ENCODE measurements at places on chromosomes 4 and X. TPM values are rescaled to one million over a fixed set of nuclear protein-coding genes. Genes with fewer than 3 reads are reported as not detected.

GRCh38 chr4:2469192-2469984, 482 bp downstream of the RNF4 start:
- DNase-seq, result peak; percentile 36

The PDCL2 gene
- not detected for total RNA-seq

DNA sequence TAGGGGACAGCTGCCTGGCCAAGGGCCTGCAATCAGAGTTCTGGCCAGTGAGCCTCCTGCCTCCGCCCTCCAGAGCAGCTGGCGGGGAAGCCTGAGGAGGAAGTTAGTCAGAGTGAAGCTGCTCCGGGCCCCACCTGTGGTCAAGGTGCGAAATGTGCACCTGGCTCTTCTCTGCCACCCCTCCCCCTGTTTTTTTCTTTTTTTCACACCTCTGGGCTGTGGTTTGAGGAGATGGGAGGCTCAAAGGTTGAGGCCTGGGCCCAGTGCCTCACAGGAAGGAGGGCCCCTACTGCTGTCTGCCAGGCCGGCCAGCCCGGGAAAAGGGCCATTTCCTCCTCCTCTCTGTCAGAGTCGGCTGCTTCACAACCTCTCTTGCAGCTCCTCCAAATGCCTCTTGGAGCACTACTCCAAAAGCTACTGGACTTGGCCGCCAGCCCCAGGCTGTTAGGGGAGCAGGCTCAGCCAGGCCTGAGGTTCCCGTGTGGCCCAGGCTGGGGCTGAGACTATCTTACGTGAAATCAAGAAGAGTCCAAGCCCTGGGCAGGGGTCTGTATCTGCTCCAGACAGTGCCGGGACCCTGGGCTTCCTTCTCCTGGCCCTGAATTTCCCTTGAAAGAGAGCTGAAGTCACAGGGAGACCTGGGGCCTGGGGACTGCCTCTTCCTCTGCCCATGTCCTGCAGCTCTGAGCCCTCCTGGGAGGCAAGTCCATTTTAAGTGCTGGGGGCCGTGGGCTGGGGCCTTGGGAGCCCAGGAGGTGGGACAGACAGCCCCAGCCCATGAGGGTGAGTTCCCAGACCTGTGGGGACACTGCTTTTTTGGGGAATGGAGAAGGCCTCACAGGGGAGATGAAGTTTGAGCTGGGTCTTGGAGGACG, 4.5 kb upstream of the CXCR3 start:
- DNase-seq, result peak; percentile 44

DNA sequence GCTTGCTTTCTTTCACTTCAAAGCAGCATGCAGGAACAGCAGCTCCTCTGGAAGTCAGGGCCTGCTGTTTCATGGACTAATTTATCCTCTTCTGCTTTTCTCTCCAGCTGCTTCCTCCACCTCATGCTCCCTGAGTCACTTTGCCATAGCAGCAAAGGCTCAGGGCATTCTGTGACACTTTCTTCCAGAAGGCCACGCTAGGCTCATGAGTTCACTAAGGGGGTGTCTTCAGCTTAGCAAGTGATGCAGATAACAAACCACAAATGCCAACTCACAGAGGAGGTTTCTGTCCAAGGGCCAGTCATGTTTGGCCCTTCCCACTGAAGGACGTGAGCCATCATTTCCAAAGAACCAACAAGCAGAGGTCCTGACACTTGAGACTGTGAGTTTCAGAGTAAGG, 200.2 kb downstream of the ADGRA3 start:
- peak; percentile 73 for DNase-seq

DNA sequence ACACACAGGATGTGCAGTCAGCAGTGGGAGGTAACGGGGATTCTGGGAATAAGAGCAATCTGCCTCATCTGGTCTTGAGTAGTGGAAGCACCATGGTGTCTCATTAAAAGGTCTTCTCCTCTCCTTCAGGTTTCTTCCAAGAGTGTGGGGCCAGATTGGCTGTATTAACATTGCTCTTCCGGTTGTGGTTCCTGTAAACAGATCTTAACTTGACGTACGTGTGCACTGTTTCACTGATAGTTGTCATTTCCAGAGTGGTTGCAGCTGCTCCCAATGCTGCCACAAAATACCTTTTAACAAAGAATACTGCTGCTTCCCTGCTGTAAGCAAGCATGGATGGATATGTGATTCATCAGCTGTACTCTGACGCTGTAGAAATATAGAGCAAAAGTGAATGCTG, 1443.4 kb upstream of the TENM3 start:
- no peak for DNase-seq

- DNase-seq, result no peak
These were observed 6.4 kb downstream of the DYNLT3 start for GRCh38 chrX:37840931-37841330.

DNA sequence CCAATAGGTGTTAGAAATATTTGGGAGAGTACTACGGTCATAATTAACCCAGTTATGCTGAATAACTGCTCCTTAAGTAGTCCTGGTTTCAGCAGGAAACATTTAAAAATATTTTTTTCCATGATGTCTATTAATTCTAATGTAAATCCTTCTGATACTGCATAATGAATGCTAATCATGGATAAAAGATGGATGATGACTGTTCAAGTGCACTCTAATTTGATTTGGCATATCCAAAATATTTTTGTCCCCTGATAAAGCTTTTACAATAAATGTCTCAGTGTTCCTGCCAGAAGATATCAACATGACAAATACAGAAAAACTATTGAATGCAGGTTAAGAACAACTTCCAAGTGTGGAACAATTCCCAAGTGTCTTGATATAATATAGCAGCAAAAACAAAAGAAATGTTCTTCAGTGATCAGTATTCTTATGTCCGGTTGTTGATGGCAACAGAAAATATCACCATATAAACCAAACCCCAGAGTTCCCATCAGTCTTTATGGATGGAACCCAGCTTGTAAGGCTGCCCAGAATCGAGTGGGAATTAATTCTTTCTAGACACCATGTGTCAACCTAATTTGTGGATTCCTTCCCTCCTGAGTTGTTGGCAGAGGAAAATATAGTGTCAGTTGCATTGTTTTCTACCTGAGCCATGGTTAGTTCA, 205.4 kb upstream of the GK2 start:
- DNase-seq, result no peak

The CDS1 gene
- 1.5 TPM for total RNA-seq

The CXCL8 gene
- 12.9 TPM for total RNA-seq

GRCh38 chrX:110097920-110098319, 95.0 kb downstream of the TMEM164 start:
- no peak for DNase-seq

The LEF1 gene
- 27.7 TPM for total RNA-seq

The AVPR2 gene
- total RNA-seq, result not detected

DNA sequence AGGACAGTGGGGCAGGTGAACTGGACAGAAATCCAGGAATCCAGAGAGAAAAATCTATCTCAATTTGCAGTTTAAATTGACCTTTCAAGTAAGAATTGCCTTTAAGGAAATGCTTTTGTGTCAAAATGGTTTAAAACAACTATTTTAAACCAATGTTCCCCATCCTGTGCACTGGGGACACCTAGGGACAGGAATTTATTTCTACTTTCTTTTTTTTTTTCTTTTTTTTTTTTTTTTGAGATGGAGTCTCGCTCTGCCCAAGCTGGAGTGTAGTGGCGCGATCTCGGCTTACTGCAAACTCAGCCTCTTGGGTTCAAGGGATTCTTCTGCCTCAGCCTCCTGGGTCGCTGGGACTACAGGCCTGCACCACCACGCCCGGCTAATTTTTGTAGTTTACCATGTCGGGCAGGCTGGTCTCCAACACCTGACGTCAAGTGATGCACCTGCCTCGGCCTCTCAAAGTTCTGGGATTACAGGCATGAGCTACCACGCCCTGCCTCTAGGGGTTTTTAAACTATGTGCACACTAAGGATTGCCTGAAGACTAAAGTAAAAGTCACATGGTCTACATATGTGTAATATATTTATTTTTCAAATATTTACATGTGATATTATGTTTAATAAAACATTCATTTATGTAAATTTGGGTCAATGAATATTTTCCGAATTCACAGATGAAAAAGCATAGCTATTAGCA, 1213.4 kb downstream of the STIM2 start:
- no peak for DNase-seq

The RAI2 gene
- total RNA-seq, result not detected

DNA sequence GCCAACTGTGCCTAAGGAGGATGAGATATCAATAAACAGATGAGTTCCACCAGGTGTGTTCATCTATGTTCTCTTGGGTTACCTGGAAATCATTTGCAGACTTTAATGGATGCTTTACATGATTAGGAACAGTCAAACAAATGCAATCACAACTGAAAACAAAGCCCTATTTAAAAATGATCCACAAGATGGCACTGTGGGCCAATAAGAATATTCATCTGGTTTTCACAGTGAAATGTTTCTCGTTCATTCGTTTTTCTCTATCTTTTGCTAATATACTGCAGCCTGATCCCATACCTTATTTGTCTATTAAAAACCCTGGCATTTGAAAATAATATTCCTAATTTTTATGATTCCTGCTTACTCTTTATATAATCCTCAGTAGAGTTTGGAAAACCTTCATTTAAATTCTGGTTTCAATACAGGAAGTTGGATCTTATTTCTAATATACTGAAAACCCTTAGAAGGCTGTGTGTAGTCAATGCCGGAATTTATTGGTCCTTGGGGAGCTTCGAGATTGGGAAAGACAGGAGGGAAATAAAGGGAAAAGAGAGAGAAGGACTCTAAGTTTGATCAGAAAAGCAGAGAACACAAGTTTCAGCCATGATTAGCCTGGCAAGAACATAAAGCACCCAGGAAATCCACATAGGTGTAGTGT, 63.8 kb upstream of the TAPT1 start:
- peak; percentile 16 for DNase-seq

The OCIAD1 gene
- total RNA-seq, result 118 TPM

GRCh38 chr4:76705472-76705871, 192.5 kb downstream of the SOWAHB start:
- DNase-seq, result no peak

DNA sequence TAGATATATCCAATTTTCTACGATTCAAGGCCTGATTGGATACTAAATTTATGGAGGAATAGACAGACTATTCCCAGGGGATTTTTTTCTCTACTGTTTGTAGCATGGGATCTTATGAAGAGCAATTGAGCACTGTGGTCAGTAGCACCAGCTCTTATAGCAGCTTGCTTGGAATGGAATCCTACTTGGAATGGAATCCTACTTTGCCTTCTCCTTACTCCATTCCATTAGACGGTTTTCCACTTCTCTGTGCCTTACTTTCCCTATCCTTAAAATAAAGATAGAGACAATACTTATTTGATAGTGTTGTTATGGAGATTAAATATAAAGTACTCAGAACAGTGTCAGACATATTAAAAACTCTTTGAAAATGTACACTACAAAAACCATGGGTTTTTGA, 133.5 kb downstream of the BTC start:
- DNase-seq, result no peak

DNA sequence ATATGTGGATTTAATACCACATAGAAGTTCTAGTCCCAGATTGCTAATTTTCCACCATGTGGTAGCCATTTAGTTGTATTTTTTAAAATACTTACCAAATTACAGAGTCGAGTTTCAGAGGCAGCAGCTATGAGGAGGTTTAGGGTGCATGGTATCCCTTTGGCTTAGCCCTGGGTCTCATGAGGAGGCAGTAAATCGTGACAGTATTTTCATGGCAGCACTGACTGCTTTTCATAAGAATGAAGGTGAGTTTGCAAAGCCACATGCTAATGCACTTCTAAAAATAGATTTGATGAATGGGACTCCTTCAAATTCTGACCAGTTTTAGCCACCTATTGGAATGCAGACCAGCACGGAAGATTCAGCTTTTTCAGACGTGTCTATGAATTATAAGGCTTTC, 114.0 kb upstream of the FRG1 start:
- DNase-seq, result no peak

DNA sequence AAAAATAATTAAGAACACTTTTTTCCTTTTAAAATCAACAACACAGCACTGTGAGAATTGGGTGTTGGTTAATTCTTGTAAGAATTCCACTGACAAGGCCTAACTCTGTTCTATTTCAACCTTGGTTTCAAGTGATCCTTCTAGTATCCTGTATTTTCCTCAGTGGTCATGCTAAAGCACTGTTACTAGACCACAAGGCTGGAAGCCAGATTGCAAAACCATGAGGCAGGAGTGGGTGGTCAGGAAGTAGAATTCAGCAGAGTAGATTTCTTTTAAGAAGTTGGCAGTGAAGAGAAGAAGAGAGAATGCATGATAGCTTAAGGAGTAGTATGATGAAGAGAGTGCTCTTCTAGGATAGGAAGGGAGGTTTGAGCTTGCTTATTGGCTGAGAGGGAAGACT, 71.6 kb upstream of the LEF1 start:
- peak; percentile 37 for DNase-seq

GRCh38 chr4:187139141-187139540, 415.5 kb upstream of the FAT1 start:
- DNase-seq, result no peak

- no peak for DNase-seq
These were observed 33.7 kb upstream of the STX18 start for GRCh38 chr4:4575284-4576211.

The PPA2 gene
- total RNA-seq, result 91.6 TPM

The MAGEA10 gene
- total RNA-seq, result not detected
